SK-N-SH (cell line): ENCODE measurements at places on chromosomes 1 and 21. TPM values are rescaled to one million over a fixed set of nuclear protein-coding genes. Genes with fewer than 3 reads are reported as not detected.
A peak's percentile ranks its signal among the peaks of the same experiment; 100 is the strongest.

C1orf159 gene
- 10.1 and 10.2 TPM in 2 replicates for polyA plus RNA-seq

OR2L5 gene
- not detected in 2 replicates for polyA plus RNA-seq

UBL4B gene
- not detected in 2 replicates for polyA plus RNA-seq

TOE1 gene
- 17.3 and 19.1 TPM in 2 replicates for polyA plus RNA-seq

HES4 gene
- polyA plus RNA-seq: 4.2 and 4.7 TPM in 2 replicates

FMOD gene
- polyA plus RNA-seq: not detected in 2 replicates

KCNH1 gene
- polyA plus RNA-seq: 0.08 and 0.26 TPM in 2 replicates

KCNE1 gene
- 0.06 and 0.16 TPM in 2 replicates for polyA plus RNA-seq

PTGER3 gene
- polyA plus RNA-seq: 1.3 and 1.9 TPM in 2 replicates

MYOG gene
- not detected in 2 replicates for polyA plus RNA-seq

TFF3 gene
- polyA plus RNA-seq: not detected in 2 replicates

DNA sequence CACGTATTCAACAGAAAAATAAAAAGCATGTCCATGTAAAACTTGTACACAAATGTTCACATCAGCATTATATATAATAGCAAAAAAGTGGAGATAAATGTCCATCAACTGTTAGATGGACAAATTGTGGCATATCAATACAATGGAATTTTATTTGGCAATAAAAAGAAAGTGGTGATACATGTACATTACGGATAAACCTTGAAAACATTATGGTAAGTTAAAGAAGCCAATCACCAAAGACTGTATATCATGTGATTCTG, 76.9 kb downstream of the EIF4G3 start:
- DNase-seq: no peak
- H3K4me3 ChIP-seq: no peak overlapping the region
- H3K27me3 ChIP-seq: no peaks in the 10 kb centered on the region
- peaks cover 15% of the 10 kb centered on the region for H3K36me3 ChIP-seq

GRCh38 chr1:172345077-172345476, 75.4 kb upstream of the C1orf105 start:
- no peak for DNase-seq
- H3K27me3 ChIP-seq: no peaks in the 10 kb centered on the region
- H3K4me3 ChIP-seq: no peak overlapping the region
- peak overlapping the region; percentile 99 for H3K27ac ChIP-seq
- peaks cover 9% of the 10 kb centered on the region; the same call in 1 of the 2 replicates for H3K4me1 ChIP-seq

- no peaks in the 10 kb centered on the region; the same call in 1 of the 2 replicates for H3K4me1 ChIP-seq
- H3K27me3 ChIP-seq: no peaks in the 10 kb centered on the region; the same call in 1 of the 2 replicates
- no peak overlapping the region for H3K27ac ChIP-seq
- DNase-seq: no peak
- H3K4me3 ChIP-seq: no peak overlapping the region
Observed at GRCh38 chr1:26218906-26219494, 15.0 kb upstream of the CEP85 start.

- H3K4me3 ChIP-seq: no peak overlapping the region
- peak; percentile 47 for DNase-seq
- no peaks in the 10 kb centered on the region for H3K4me1 ChIP-seq
- H3K27ac ChIP-seq: no peak overlapping the region
- H3K27me3 ChIP-seq: no peaks in the 10 kb centered on the region
- H3K36me3 ChIP-seq: peaks cover 73% of the 10 kb centered on the region
Observed at GRCh38 chr1:110011527-110012041, 22.8 kb upstream of the STRIP1 start.

DNA sequence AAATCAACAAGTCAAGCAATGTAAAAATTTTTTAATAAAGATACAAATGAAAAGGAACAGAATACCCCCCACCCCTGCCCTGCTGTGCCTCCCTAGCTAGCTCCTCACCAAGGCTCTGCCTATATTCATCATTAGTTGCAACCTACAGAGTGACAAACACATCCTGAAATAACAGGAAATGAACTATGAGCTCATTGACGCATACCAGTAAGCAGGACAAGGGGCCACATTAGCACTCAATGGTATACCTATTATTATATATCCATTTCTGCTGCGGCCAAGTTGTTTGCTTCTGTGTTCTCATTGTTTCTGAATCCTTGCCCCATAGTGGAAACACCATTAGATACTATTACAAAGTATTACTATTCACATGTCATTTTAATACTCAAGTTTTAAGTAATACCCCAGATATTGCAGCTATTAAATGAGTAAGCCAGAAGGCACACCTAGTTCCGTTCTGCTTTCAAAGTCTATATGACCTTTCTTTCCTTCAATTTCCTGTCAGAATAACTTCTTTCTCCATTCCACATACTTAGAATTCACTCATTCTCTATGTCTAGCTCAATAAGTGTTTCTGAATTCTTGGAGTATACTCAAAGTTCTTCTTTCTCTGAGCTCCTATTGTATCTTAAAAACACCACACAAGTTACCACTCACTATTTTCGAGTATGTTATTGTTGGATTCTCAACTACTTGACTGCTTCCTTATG, 1214.9 kb downstream of the PLA2G4A start:
- H3K27me3 ChIP-seq: no peaks in the 10 kb centered on the region
- no peak for DNase-seq
- H3K4me1 ChIP-seq: no peaks in the 10 kb centered on the region
- H3K27ac ChIP-seq: no peak overlapping the region
- H3K36me3 ChIP-seq: no peaks in the 10 kb centered on the region
- no peak overlapping the region for H3K4me3 ChIP-seq

GRCh38 chr1:205775717-205776056, 405 bp upstream of the RAB29 start:
- peaks cover 6% of the 10 kb centered on the region; the same call in 1 of the 2 replicates for H3K4me1 ChIP-seq
- DNase-seq: no peak
- no peaks in the 10 kb centered on the region for H3K36me3 ChIP-seq
- H3K4me3 ChIP-seq: peak overlapping the region; percentile 94
- H3K27ac ChIP-seq: no peak overlapping the region
- H3K27me3 ChIP-seq: no peaks in the 10 kb centered on the region; the same call in 1 of the 2 replicates

DNA sequence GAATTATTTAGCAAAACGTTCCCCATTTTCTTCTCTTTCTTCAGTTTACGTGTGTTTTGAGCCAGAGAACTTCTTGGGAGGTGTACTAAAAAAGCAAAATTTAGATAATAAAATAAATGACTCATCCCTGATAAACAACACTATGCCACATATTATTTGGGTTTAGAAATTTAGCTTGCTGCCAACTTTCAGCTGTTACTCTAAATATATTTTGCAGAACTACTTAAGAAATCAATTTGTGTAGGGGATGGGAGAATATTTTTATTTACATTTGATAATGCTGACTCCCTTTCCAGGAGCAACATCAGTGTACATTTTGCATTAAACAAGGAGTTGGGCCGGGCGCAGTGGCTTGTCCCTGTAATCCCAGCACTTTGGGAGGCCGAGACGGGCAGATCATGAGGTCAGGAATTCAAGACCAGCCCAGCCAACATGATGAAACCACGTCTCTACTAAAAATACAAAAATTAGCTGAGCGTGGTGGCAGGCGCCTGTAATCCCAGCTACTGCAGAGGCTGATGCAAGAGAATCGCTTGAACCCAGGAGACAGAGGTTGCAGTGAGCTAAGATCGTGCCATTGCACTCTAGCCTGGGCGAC, 151.4 kb upstream of the ZRANB2 start:
- no peak overlapping the region for H3K27ac ChIP-seq
- DNase-seq: no peak
- no peaks in the 10 kb centered on the region for H3K36me3 ChIP-seq
- no peak overlapping the region for H3K4me3 ChIP-seq
- no peaks in the 10 kb centered on the region for H3K27me3 ChIP-seq

GRCh38 chr1:92543131-92544055, 56.7 kb upstream of the GFI1 start:
- H3K36me3 ChIP-seq: no peaks in the 10 kb centered on the region
- no peak overlapping the region for H3K4me3 ChIP-seq
- H3K4me1 ChIP-seq: peaks cover 3% of the 10 kb centered on the region; the same call in 1 of the 2 replicates
- no peaks in the 10 kb centered on the region for H3K27me3 ChIP-seq
- H3K27ac ChIP-seq: no peak overlapping the region

GRCh38 chr1:60978421-60979357, 103.7 kb upstream of the NFIA start:
- DNase-seq: peak; percentile 32
- H3K4me1 ChIP-seq: peaks cover 12% of the 10 kb centered on the region
- H3K36me3 ChIP-seq: no peaks in the 10 kb centered on the region
- H3K27ac ChIP-seq: no peak overlapping the region
- no peaks in the 10 kb centered on the region for H3K27me3 ChIP-seq

GRCh38 chr1:205458777-205459566, 3.1 kb upstream of the BLACAT1 start:
- H3K4me1 ChIP-seq: no peaks in the 10 kb centered on the region; the same call in 1 of the 2 replicates
- no peaks in the 10 kb centered on the region for H3K36me3 ChIP-seq
- H3K27ac ChIP-seq: no peak overlapping the region

GRCh38 chr21:28704746-28705145, 287.9 kb downstream of the LTN1 start:
- DNase-seq: no peak
- H3K4me3 ChIP-seq: no peak overlapping the region
- no peaks in the 10 kb centered on the region for H3K36me3 ChIP-seq

DNA sequence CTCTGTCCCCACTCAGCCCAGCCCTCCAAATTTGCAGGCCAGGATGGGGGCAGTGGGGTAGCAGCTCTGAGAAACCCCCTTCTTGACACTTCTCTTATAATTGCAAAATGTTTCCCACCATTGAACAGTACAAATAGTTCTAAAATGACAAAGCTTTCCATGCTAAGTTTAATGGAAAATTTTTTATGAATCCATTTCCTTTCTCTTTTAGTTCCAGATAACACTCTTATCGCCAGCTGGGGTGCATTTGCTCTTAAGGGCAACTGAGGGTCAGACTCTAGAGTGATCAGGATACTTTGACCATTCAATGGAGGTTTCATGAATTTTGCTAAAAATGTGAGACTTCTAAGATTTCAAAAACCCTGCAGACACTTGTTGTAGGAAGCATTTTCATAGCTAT, 29.9 kb downstream of the PIK3C2B start:
- no peaks in the 10 kb centered on the region for H3K27me3 ChIP-seq
- H3K36me3 ChIP-seq: peaks cover 9% of the 10 kb centered on the region; the same call in 1 of the 2 replicates
- peaks cover 12% of the 10 kb centered on the region; the same call in 1 of the 2 replicates for H3K4me1 ChIP-seq
- DNase-seq: no peak
- no peak overlapping the region for H3K27ac ChIP-seq

DNA sequence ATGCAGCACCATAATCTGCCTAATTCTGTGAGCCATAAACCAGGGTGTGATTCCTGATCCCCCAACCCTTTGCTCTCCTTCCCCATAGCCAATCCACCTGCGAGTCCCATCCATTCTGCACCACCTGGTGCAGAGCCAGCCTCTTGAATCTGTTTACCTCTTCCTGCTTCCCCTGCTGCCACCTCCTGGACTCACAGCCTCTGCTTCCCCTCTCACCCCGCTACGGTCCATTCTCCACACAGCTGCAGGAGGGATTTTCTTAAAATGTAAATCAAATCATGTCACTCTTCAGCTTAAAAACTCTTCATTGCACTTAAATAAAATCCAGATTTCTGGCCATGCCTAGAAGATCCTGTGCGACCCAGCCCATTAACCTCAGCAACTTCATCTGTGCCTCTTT, 186.7 kb downstream of the FOXD2 start:
- H3K36me3 ChIP-seq: no peaks in the 10 kb centered on the region
- DNase-seq: no peak
- H3K4me1 ChIP-seq: peaks cover 29% of the 10 kb centered on the region; the same call in 1 of the 2 replicates
- no peak overlapping the region for H3K27ac ChIP-seq
- H3K4me3 ChIP-seq: no peak overlapping the region

DNA sequence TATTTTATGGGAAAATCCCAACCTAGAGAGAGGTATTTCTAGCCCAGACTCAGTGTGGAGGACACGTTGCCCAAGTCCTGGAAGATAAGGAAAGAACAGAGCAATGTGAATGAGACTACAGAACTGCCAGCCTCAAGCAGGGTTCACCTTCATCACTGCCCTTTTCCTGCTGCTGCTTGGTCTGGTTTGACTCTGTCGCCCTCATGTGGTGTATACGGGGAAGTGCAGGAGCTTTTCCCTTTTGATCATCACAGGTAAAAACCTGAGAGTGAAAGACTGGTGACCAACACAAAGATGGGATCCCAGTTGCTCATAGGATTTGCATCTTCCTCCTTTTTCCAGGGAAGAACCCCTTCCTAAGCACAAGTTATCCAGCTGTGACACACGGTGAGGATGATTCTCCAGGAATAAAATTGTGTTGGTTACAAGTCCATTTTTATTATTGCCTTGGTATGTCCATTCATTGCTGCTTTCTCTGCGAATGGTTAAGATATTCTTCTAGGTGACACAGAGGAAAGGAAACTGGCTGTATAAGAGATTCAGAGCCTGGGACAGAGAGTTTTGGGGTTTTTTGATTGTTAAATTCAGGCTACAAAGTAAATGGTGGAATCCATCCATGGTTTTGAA, 89.5 kb upstream of the CD53 start:
- H3K36me3 ChIP-seq: no peaks in the 10 kb centered on the region
- no peaks in the 10 kb centered on the region; the same call in 1 of the 2 replicates for H3K27me3 ChIP-seq
- no peaks in the 10 kb centered on the region for H3K4me1 ChIP-seq
- peak; percentile 64 for DNase-seq

DNA sequence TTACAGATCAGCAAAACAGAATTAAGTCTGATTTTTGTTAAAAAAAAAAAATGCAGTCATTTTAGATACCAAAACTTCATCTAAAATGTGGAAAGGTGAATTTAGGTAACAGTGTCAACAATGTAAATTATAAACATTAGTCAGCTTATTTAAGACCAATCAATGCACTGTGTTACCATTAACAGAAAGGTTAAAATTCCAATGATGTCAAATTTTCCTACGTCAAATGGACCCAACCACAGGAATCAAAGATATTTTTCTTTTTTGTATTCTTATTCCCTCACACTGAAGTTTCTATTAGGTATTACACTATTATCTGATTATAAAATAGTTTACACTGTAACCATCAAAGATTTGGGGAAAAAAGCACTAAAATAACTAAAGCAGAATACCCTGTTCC, 6.5 kb downstream of the ARHGAP29 start:
- no peaks in the 10 kb centered on the region for H3K27me3 ChIP-seq
- no peak overlapping the region for H3K27ac ChIP-seq
- no peak for DNase-seq
- H3K4me1 ChIP-seq: peaks cover 11% of the 10 kb centered on the region; the same call in 1 of the 2 replicates
- no peak overlapping the region for H3K4me3 ChIP-seq
- peaks cover 5% of the 10 kb centered on the region for H3K36me3 ChIP-seq

GRCh38 chr1:18539171-18539570, 58.4 kb downstream of the KLHDC7A start:
- no peaks in the 10 kb centered on the region for H3K36me3 ChIP-seq
- DNase-seq: no peak
- H3K4me1 ChIP-seq: no peaks in the 10 kb centered on the region; the same call in 1 of the 2 replicates
- no peaks in the 10 kb centered on the region for H3K27me3 ChIP-seq

- H3K27ac ChIP-seq: peak overlapping the region; percentile 84
- H3K36me3 ChIP-seq: no peaks in the 10 kb centered on the region
- no peak for DNase-seq
- H3K4me1 ChIP-seq: peaks cover 10% of the 10 kb centered on the region
- H3K27me3 ChIP-seq: no peaks in the 10 kb centered on the region
Observed at GRCh38 chr1:95512925-95513324, 278.9 kb downstream of the RWDD3 start.

DNA sequence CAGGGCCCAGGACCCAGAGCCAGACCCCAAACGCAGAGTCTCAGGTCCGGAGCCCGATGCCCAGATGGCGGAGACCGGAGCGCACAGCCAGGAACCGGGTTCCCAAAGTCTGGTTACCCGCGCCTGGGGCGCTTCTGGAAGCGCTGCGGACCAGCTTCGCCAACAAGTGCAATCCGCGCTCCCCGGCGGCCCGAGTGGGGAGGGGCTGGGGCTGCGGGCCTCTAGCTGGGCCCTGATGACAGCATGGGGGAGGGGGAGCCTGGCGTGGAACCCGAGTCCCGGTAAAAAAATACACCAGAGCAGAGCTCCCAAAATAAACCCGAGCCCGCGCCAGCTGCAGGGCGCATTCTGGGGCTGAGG, 494 bp downstream of the NT5C1A start:
- DNase-seq: peak; percentile 85
- H3K27me3 ChIP-seq: peaks cover 46% of the 10 kb centered on the region
- H3K4me1 ChIP-seq: no peaks in the 10 kb centered on the region
- H3K27ac ChIP-seq: peak overlapping the region; percentile 87

- no peak for DNase-seq
- H3K27ac ChIP-seq: no peak overlapping the region
- H3K36me3 ChIP-seq: no peaks in the 10 kb centered on the region
- no peaks in the 10 kb centered on the region for H3K27me3 ChIP-seq
Observed at GRCh38 chr21:41663805-41664788, 102.8 kb downstream of the RIPK4 start.
